ENCODE measurements at places on chromosomes 11 and 22.

- DNase-seq: no peak
Measured at GRCh38 chr11:65569164-65569972, 909 bp upstream of the ZNRD2 start.

GRCh38 chr11:63511048-63511748 lies 5.3 kb downstream of the LGALS12 start:
- DNase-seq: no peak

DNA sequence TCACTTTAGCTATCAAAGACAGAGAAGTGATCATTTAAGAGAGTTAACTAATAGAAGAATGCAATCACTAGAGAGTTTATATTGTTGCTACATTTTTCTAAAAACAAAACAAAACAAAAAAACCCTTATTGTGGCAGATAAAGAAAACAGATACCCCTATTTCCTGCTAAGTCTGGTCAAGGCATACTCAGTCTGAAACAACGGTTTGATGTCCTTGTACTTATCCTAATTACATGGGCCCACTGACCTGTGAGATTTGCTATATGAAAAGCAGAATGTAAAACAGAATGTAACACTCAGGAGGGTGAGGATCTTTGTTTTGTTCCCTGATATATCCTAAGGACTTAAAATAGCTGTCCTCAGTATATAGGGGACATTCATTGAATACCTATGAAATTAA lies 24.6 kb downstream of the MAML2 start:
- no peak for DNase-seq

DNA sequence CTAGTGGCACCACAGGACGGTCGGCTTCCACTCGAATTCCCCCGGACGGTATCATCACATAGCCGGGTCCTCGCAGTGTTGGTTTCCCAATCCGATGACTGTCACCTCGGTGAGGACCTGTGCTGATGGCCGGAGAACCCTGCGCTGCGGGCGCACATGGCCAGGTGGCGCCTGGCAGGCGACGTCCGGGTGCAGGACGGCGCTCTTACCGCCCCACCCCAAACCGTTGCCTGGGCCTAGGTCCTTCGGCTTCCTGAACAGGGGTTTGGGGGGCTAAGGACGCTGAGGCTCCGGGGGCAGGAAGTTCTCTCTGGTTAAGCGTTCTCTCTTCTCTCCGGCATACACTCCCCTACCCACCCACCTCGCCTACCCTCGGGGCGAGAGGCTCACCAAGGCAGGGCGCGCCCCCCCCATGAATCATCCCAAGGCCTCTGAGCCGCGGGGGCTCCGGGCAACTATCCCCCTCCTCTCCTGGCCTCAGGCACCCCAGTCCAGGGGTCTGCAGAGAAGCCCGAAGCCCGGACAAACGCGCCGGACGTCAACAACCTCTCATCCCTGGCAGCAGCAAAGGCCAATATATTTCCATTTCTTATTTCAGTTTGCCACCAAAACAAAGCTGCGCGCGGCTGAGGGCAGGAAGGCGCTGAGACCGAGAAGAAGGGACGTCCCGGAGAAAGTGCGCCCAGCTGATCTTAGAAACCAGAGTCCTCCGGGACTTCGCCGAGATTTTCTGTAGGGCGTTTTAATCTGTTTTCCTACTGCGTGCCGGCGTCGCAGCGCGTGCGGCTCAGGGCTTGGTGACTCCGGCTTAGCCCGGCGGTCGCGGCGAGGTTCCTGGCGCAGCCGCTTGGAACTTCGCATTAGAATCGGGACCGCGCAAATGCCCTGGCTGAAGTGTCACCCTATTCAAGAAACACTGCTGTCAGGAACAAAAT lies 5.6 kb downstream of the ALX4 start:
- no peak for DNase-seq

- DNase-seq: no peak
Measured at GRCh38 chr22:48849963-48850657, 977.6 kb downstream of the BRD1 start.

GRCh38 chr11:95585752-95586077 lies 203.9 kb downstream of the FAM76B start:
- no peak for DNase-seq

- DNase-seq: no peak
Measured at GRCh38 chr22:46072110-46072881, 78.0 kb upstream of the PPARA start.

- no peak for DNase-seq
Measured at GRCh38 chr11:114784216-114784615, 105.9 kb downstream of the NXPE2 start.

- no peak for DNase-seq
Measured at GRCh38 chr11:2799881-2800654, 85.5 kb downstream of the CDKN1C start.

GRCh38 chr22:31332010-31332409 lies 14.1 kb downstream of the PATZ1 start:
- DNase-seq: no peak

DNA sequence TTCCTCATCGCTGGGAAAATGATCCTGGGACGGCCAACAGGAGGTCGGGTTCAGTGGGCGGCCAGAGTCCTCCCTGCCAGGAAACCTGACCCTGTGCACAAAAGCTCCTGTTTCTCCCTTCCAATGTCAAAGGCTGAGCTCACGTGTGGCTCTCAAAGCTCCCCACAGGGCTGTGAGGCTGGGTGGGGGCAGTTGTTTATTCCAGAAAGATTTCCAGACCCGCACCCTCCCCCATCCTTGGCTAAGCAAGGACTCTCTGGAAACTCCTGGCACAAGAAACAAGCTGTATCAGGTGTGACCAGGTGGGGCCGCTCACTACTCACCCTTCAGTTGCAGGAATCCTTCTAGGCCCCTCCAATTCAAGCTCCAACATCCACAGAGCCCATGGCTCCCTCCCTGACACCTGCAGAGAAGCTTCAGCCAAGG lies 131.9 kb downstream of the SHANK2 start:
- no peak for DNase-seq

- DNase-seq: no peak
Measured at GRCh38 chr11:68677432-68677831, 6.9 kb upstream of the GAL start.

- DNase-seq: no peak
Measured at GRCh38 chr22:30680991-30681770, 13.5 kb upstream of the OSBP2 start.

- DNase-seq: no peak
Measured at GRCh38 chr11:134176284-134176683, 47.5 kb downstream of the NCAPD3 start.

DNA sequence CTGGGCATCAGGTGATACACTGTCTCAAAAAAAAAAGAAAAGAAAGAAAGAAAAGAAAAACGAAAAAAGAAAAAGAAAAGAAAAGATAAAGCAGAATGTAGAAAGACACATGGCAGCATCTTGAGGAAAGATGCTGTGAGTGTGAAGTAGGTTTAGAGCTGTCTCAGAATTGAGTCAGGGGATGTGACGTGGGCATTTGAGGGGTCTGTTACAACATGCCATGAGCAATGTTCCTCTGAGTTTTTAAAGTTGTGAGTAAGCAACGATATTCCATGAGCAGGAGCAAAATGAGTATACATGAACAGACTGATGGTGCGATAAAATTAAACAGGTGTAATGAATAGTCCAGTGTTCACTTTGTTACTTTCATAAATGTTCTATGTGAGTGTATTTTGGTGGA lies 11.3 kb upstream of the QSER1 start:
- DNase-seq: no peak

DNA sequence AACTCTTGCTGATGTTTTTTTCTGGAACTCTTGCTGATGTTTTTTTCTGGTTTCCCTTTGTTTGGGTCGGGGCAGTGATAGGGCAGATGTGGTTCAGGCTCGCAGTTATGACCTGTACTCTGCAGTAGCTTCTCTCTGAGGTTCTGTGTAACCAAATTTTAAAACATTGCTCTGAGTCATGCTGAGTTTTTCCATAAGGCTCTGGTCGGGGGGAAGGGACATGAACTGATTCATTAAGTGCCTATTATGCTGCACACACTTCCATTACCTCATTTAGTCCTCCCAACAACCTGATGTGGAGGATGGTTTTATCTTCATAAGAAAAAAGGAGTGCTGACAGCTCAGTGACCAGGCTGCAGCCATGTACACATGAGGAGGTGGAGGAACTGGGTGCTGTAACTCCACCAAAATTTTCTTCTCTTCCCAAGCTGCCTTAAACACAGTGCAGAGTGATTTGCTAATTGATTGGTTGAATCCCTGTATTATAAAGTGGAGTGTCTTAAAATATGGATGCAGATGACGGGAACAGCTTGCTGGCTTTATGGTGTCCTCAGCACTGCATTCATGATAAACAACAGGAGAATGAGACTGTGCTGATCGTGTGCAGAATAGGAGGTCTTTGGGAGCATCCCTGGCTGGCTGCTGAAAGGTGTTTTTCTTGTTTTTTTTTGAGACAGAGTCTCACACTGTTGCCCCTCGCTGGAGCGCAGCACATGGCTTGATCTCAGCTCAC lies 19.1 kb downstream of the TNRC6B start:
- DNase-seq: no peak

DNA sequence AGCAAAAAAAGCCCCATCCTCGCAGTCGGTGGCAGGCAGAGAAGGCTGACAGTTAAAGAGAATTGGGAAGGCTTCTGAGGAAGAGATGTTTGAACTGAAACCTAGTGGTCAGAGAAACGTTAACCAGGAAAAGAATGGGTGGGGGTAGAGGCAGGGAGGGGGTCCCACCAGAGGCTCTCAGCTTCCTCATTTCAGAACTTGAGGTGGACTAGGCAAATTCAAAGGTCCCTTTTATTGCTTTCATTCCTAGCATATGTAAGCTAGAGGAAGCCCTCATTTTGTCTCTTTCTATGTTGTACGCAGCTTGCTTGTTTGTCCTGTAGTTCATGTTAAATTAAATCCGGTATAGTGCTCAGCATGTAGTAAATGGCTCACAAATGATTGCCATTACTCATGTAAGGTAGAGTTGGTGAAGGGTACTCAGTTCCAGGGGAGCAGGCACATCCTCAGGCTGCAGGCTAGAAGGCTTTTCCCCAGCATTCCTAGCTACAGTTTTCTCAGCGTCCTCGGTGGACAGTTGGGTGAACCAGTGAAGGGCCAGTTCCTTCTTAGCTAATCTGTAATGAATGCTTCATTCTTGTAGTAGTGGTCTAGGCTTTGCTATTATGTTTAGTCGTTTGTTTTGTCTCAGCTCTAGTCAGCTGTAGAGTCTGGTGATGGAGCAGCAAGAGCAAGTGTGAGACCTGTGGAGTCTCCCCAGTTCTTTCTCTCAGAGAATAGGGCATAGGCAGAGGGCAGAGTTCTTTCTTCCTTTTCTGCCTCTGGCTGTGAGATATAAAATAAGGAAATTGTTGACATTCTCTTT lies 58.6 kb downstream of the UVRAG start:
- DNase-seq: no peak

- DNase-seq: no peak
Measured at GRCh38 chr22:38030311-38031133, 26.7 kb upstream of the PICK1 start.

DNA sequence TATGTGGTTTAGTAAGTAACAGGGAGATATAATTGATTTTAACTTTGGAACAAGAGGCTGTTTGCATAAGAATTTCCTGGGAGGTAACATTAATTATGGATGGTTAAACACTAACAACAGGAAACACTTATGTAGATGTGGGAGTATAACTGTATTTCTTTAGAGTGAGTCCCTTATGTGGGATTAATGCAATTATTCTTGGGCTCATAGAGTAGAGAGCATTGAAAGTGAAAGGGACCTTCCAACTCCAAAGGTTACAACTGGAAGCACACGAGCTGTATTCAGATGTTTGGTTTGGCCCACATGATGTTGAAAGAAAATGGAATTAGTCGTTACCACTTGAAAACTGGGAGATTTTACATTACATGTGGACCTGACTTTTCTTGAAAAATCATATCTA lies 53.5 kb downstream of the BBOX1 start:
- no peak for DNase-seq

DNA sequence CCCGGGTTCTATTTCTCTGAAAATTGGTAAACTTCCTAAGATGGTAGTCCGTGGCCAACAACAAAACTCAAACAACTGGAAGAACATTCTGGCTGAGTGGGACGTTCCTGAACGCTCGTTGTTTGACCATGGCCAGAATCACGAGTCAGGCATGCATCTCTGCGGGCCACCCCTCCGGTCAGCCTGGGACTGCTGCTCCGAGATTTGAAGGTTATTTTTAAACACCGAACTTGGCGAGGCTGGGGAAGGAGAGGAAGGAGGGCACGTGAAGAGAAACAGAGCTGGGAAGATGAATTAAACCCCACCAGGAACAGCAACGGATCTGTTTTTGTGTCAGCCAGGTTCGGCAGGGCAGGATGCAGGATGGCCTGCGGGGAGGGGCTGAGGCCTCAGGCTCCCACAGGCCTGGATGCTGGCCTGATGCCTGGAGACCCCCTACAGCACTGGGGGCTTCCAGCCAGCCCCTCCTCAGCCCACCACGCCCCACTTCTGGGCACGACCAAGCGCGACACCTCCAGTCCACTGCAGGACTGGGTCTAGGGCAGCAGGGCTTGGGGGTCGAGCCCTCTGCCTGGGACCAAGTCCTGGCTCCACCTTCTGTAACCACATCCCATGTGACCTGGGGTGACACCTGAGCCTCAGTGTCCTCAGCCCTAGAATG lies 5.1 kb downstream of the SHISAL1 start:
- DNase-seq: no peak

DNA sequence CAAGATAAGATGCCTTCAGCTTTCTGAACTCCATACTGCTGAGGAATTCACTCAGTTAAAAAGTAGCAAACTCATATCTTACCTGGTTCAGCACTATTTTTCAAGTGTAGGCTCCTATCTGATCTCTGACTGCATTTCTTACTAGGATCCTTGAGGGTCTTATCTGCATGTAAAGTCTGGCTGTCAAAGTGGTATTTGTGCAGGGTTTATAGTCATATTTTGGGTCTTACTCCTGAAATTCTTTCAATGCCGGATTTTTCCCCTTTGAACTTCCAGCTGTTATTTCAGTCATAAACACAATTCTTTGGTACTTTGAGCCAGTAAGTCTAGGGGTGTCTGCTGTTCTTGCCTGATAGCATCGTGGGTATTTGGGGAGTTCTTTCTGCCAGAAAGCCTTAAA lies 25.3 kb upstream of the NOX4 start:
- DNase-seq: no peak

DNA sequence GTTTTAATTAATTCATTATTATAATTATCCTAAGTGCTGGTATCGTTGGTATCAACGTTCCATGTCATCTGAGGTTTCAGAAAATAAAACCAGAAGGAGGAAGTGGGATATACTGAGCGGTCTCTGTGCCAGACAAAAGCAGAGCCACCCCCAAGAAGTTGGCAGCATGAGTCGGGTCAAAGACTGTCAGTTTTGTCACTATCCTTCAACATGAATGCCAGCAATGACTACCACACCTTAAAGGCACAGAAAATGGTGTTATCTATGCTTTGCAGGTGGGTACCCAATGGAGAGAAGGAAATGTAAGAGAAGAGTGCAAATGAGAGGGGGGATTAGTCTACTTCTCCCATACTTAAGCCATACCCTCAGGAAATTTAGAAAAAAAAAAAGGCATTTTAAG lies 408.5 kb downstream of the OPCML start:
- no peak for DNase-seq

DNA sequence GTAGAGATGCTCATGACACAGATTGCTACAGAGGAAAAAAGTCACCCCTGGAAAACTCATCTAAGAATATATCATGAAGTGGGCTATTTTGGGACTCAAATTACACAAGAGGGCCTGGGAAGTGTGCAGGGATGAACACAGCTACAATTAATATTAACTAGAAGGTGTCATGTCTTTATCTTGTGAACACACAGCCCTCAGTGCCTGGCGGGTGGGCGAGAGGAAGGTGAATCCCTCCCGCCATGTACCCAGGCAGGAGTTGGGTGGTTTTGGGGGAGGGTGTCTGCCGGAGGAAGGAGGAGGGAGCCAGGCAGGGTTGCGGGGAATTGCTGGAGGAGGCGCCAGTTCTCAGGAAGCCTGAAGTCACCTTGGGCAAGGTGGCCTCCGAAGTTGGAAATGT lies 5.1 kb upstream of the FAM83F start:
- DNase-seq: no peak
